ENCODE measurements at places on chromosomes 3 and 15.

DNA sequence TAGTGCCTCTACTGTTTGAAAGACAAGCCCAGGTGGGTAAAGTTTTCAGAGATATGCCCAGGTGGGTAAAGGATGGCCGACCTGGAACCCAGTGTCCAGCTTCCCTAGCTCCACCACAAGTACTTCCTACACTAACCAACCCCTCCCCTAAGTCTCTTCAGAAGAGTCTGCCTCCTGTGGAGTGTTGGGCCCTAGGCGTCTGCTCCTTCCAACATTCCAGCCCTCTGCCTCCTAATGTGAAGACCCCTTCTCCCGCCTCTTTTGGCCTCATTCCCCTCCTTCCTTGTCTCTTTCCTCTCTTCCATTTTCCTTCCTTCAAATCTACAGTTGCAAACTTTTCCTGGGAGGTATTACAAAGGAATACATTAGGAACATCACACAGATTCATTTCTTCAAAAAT, 38.6 kb downstream of the CNTN3 start:
- DNase-seq, result no peak

DNA sequence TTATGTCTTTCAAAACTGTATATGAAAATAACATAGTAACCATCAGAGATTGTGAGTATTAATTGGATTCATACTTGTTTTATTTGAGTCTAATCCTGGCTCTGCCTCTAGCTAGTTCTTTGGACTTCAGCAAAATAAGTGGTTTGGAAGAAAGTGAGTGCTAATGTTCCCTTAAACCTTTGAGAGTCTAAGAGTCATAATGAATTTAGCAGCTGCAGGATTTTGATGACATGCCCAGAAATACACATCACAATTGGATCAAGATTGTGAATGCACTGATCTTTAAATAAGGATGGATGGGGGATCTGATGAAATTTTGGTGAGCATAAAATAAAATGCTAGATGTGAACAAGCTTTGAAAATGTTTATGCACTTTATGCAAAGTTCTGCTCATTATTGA, 79.9 kb upstream of the FAM98B start:
- no peak for DNase-seq

GRCh38 chr3:37813403-37813802, 48.3 kb upstream of the CTDSPL start:
- peak; percentile 30 for DNase-seq

DNA sequence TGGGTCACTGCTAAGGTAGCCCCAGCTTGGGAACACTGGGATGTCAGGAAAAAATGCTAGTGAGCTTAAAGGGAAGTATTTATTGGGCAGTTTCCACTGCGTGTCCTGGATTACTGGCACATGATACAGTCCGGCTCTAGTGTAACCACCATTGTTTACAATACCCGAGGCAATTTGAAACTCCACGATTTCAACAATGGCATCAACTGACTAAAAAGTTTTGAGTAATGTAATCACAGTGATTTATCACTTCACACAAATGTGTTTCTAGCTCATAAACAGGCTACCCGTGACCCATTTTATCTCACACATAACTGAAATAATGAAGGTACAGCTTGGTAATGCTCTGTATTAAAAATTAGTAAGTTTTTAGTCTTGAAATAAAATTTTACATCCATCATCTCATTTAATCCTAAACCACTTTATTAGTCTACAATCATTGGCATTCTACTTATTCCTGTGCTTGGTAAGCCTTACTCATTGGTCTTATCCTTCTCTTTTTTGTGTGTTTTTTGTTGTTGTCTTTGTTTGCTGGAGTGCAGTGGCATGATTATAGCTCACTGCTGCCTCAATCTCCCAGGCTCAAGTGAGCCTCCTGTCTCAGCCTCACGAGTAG, 7.6 kb downstream of the ZMAT3 start:
- DNase-seq, result no peak

GRCh38 chr15:49187549-49188245, 17.6 kb downstream of the GALK2 start:
- no peak for DNase-seq

DNA sequence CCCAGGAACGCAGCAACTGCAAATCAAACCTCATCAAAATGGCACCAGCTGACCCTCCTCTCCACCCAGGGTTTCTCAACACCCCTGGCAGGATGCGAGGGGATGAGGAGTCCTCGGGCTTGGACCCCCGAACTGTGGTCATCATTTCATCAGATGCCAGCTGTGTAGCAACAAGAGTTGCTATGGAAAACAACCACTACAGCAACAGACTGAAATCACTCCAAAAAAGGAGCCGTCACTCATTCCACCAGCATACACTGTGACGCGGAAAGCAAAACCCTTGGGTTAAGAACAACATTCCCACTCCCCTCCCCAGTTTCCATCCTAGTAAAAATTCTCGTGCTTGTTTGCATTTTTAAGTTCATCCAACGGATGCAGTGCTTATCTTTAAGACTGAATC, 40.1 kb downstream of the VGLL4 start:
- peak; percentile 22 for DNase-seq

- DNase-seq, result peak; percentile 29
Observed at GRCh38 chr15:80565398-80565797, 129.7 kb upstream of the ABHD17C start.

DNA sequence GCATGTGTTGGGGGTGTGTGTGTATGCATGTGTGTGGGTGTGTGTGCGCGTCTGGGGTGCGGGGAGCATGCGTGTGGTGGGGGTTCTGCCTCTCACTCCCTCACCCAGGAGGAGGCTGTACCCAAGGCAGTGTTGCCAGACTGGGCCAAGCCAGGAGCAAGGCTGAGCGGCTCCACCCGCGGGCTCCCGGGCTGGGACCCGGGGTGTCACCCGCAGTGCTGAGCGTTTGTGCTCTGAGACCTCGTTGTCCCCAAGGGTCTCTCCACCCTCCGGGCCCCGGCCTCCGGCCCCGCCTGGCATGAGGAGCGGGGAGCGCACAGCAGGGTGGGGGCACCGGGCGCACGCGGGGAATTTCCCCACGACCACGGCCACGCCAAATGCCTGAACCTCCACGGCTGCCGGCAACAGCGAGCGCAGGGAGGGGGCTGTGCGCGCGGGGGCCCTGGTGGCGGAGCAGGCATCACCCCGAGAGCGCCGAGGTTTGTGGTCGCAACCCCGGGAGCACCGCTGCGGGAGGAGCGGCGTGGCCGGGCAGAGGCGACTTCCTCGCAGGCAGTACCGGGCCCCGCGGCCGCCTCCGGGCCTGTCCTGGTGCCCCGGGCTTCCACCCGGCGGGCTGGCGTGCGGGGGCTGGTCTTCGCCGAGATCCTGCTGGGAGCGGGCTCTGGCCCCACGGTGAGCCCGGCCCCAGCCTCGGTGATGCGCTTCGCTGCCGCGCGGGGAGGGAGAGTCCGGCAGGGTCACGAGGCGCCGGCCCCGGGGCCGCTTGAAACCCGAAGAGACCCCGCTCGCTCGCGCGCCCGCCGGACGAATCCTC, 7.4 kb upstream of the OCA2 start:
- DNase-seq, result peak; percentile 35

GRCh38 chr3:17399586-17399985, 342.8 kb downstream of the TBC1D5 start:
- DNase-seq, result no peak

DNA sequence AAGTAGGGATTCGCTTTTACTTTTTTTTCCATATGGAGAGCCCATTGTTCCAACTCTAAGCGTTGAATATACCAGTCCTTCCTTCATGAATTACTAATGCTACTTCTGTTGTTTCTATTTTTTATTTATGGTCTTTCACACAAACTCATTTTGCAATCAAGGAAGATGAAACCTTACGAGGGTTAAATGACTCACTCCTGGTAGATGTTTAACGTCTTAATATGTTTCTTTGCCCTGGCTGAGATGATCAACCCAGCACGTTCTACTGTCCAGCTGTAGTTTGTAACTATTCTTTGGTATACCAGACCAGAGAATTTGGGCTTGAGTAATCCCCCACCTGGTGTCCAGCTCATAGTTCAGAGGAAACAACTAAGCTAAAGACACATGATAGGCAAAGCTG, 23.1 kb downstream of the CDCP1 start:
- DNase-seq, result no peak

GRCh38 chr3:105040026-105040622, 326.6 kb upstream of the ALCAM start:
- no peak for DNase-seq

DNA sequence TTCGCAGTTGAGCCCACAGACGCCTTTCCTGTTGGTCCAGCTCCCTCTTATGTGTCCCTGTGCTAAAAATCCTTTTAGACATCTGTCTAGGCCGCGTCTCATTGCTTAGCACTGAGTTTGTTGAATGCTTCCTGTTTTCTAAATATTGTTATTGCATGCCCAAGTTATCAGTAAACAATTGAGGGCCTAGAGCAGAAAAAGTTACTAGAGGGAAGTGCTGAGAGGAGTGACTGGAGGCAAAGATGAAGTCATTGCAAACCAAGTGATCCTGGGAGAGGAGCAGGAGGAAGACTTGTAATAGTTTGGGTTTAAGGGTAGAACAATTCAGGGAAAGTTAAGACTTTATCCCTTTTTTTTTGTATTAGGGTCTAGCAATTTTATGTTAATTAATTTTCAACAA, 88.1 kb downstream of the DCUN1D1 start:
- DNase-seq, result no peak

DNA sequence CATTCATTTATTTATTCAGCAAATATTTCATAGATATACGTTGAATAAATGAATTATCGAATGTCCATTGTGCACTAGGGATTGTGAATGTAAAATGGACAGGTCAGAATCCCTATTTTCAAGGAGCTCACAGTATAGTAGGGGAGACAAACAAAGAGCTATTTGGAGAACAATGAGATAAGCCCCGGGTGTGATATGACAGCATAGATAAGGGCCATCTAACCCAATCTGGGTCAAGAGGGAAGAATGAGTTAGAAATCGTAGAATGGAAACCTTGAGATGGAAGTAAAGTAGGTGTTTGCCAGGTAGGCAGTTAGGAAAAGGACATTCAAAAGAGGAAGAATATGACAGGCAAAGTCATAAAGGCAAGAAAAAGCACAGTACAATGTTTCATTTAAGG, 132.2 kb upstream of the GOLGA6L4 start:
- no peak for DNase-seq

GRCh38 chr15:45126535-45127158, 3.0 kb downstream of the DUOXA1 start:
- DNase-seq, result peak; percentile 70

DNA sequence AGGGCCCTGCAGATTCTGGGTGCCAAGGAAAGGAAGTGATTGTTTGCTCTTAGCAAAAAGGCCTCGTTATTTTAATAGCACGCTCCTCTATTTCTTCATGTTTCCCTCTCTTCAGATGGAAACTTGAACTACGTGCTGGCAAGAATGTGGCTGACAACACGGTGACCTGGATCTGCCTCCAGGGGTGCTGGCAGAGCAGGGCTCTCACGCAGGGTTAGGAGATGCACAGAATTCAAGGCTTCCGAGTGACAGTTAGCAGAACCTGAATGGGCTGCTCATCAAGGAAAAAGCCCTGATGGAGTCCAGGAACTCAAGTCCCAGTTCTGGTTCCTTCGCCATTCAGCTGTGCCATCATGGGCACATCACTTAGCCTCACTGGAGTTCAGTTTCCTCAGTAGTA, 22.7 kb downstream of the CYP19A1 start:
- no peak for DNase-seq

DNA sequence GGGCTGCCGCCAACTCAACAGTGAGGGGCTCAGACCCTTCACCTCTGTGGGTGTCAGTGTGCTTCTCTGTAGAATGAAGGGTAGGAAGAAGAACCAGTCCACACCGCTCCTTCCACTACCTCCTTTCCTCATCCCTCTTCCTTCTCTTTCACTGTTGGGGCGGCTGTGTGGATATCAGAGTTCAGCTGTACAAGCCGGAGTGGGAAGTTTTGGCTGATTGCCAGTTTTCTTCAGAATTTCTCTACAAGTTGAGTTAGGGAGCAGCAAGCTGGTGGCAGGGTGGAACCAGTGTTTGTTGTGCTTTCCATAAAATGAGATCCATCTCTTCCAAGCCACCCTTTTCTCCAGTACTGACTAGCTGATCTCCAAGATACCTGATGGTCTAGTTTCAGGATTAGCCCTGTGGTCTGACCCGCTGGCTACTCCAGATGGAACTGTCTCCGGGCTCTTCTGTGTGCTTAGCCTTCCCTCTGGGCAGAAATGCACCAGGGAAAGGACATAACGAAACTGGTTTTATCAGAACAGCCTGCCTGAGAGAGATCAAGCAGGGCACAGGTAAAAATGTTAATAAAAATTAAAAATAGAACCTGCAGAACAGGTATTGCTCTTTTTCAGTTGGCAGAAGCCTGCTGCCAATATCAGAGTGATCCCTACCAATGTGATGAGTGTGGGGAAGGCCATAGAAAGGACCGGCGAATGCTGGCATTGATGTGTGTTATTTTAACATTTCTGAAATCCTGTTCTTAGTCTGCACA, 169.9 kb upstream of the TSC22D2 start:
- DNase-seq, result no peak

GRCh38 chr3:110479731-110480130, 591.9 kb upstream of the NECTIN3 start:
- DNase-seq, result no peak

DNA sequence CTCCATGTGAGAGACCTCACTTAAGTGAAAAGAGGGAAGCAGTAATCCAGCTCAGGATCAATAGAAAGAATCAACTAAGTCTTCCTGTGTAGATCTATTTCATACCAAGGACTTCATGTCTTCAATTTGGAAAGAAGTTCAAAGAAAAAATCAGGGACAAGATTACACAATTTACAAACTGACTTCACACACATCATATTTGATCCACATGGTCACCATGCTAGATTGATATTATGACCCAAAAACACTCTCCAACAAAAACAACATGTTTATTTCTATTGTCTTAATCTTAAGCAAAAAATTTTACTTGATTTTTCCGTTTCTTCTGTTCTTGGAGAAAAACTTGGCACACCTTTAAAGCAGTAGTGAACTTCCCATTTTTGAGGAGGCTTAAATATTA, 76.3 kb downstream of the THBS1 start:
- DNase-seq, result no peak

GRCh38 chr15:29747837-29748417, 74.3 kb downstream of the TJP1 start:
- peak; percentile 35 for DNase-seq

DNA sequence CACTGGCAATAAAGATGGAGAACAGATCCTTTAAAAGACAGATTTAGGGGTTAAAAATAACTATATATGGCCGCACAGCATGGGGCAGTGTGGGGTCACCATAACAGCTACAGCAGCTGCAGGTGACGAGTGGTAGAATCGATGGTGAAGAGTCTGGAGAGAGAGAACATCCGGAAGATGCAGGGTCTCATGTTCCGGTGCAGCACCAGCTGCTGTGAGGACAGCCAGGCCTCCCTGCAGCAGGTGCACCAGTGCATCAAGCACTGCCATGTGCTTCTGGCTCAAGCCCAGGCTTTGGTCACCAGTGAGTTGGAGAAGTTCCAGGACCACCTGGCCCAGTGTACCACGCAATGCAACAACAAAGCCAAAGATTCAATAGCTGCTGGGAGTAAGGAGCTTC, 93.7 kb upstream of the IMPG2 start:
- no peak for DNase-seq
